NCI-H460 (cell line): ENCODE measurements at places on chromosomes 2 and 18. TPM values are rescaled to one million over a fixed set of nuclear protein-coding genes. Genes with fewer than 3 reads are reported as not detected.

The IRS1 gene
- 9.9 and 10.4 TPM in 2 replicates for total RNA-seq

GRCh38 chr2:95760806-95761525 is 169.2 kb downstream of the TRIM43 start:
- DNase-seq, result peak; percentile 1

DNA sequence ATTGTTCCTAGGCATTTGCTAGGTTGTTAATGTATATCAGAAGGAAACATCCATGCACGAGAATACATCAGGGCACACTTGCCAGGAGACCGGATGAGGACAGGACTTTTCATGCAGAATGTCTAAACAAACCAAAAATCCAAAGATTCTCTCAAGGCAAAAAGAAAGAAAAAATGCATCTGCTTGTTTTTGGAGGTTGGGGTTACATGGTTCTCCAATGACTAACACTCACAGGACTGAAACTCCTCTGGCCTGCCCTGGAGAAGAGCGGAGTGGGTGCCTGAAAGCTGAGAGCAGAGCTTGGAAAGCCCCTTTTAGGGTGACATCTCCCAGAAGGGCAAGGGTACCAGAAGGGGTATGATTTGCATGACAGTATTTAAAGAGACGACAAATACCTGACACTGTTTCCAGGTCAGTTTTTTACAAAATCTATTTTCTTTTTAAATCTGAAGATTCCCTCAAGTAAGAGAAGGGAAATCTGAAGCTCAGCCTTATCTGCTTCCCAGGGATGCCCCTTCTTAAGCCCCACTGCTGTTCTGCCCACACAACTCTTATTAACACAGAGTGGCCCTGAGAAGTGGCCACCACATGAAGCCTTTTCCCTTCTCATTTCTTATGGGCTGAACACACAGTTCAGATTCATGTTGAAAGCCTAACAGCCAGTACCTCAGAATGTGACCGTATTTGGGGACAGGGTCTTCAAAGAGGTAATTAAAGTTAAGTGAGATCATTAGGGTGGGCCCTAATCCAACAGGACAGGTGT is 216.4 kb downstream of the STK39 start:
- no peak for DNase-seq

DNA sequence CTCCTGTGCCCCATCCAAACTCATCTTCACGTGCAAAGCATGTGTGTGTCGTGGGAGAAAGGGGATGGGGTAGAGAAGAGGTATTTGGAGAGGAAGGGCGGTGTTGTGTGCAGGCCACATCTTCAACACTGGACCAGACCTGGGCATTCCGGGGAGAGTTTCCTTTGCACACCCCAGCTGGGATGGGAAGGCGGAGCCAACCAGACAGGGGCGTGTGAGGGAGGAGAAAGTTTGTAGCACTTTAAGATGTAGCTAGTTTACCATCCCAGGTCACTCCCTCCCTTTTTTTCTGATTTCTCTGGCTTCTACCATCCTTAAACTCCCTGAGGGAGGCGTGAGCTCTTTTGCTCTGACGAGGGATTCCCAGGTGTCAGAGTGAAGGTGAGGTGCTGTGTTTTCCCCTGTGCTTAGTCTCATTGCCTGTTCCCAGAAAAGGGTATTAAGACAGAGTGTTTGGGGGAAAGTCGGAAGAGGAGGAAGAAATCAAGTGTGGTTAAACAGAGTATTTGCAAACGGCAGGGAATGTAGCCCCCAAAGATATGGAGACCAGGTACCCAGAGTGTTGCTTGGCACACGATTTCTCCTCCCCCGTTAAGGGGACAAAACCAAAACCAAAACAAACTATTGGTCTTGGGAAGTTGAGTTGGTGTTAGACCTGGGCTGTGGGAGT is 1.6 kb downstream of the SETBP1 start:
- DNase-seq, result no peak

The ERICH2 gene
- total RNA-seq, result not detected in 2 replicates
